Astrocyte (in vitro differentiated cells and primary cell): ENCODE measurements at places on chromosomes 6 and 20. TPM values are rescaled to one million over a fixed set of nuclear protein-coding genes. Genes with fewer than 3 reads are reported as not detected.

GRCh38 chr20:54793291-54793992 is 318.0 kb downstream of the DOK5 start:
- H3K4me3 ChIP-seq: no peak overlapping the region
- no peak for DNase-seq
- H3K27me3 ChIP-seq: no peaks in the 10 kb centered on the region

GRCh38 chr20:52789716-52790115 is 182.4 kb upstream of the TSHZ2 start:
- H3K27ac ChIP-seq: no peak overlapping the region
- no peaks in the 10 kb centered on the region for H3K27me3 ChIP-seq
- H3K4me1 ChIP-seq: no peaks in the 10 kb centered on the region
- no peak for DNase-seq
- no peak overlapping the region for H3K4me3 ChIP-seq

- DNase-seq: no peak
- H3K36me3 ChIP-seq: no peaks in the 10 kb centered on the region
- no peak overlapping the region for H3K27ac ChIP-seq
- no peak overlapping the region for H3K4me3 ChIP-seq
- peaks cover 4% of the 10 kb centered on the region for H3K27me3 ChIP-seq
Measured at GRCh38 chr20:38870733-38871559, 55.3 kb upstream of the FAM83D start.

DNA sequence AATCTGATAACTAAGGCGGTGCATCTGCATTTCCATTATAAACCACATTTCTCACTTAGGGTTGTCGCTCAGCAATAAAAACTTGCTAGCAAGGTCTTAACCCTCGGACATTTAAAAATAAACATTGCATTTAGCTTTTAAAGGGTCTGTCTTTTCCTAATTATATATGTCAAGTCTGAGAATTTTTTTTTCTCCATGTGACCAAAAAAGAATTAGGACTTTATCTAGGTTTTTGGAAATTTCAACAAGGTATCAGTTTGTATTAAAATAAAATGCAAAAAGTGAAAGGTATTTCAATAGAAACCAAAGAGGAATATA is 198.1 kb downstream of the FOXA2 start:
- no peaks in the 10 kb centered on the region for H3K27me3 ChIP-seq
- no peak for DNase-seq
- H3K4me1 ChIP-seq: peaks cover 8% of the 10 kb centered on the region
- H3K36me3 ChIP-seq: no peaks in the 10 kb centered on the region
- H3K4me3 ChIP-seq: no peak overlapping the region

DNA sequence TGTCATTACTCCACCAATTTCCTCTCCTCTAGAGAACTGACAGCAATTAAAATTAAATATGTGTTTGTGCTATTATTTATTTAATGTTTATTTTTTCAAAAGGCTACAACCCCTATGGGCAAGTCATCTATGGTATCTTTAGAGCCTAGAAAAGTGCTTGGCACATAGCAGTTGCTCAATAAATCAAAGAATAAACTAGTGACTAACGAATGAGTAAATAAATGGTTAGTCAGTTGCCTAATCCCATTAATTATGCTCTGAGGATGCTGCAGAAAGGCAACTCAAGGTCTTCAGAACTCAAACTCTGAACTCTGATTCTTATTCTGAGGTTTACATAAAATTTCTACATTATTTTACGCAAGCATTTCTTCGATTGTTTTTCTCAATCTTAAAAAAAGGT is 193.0 kb upstream of the TSHZ2 start:
- H3K27ac ChIP-seq: no peak overlapping the region
- DNase-seq: no peak
- no peaks in the 10 kb centered on the region for H3K36me3 ChIP-seq
- no peaks in the 10 kb centered on the region for H3K4me1 ChIP-seq
- H3K27me3 ChIP-seq: no peaks in the 10 kb centered on the region
- no peak overlapping the region for H3K4me3 ChIP-seq

DNA sequence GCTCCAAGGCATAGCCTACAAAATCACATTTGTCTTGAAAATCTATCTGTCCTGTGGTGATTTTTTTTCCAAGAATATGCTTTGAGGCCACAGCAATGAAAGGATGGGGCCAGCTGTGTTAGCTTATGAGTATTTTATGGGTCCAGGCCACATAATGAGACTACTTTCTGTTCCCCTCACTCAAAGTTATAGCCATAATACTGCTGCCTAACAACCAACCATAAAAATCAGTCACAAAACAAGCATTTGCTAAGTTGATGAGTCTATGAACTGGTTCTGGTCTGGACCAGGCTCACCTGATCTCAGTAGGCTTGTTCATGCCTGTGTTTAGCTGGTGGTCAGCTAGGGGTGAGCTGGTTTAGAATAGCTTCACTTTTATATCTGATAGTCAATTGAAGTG is 192.5 kb upstream of the PLCB4 start:
- no peaks in the 10 kb centered on the region for H3K4me1 ChIP-seq
- H3K36me3 ChIP-seq: no peaks in the 10 kb centered on the region
- no peak overlapping the region for H3K4me3 ChIP-seq
- no peaks in the 10 kb centered on the region for H3K27me3 ChIP-seq
- DNase-seq: no peak

- no peak for DNase-seq
- peaks cover 8% of the 10 kb centered on the region for H3K36me3 ChIP-seq
- no peak overlapping the region for H3K4me3 ChIP-seq
- H3K27me3 ChIP-seq: no peaks in the 10 kb centered on the region
- no peaks in the 10 kb centered on the region for H3K4me1 ChIP-seq
Measured at GRCh38 chr6:147321260-147321659, 117.0 kb downstream of the STXBP5 start.

GRCh38 chr6:38806271-38806670 is 91.2 kb downstream of the DNAH8 start:
- peaks cover 7% of the 10 kb centered on the region for H3K27me3 ChIP-seq
- H3K4me3 ChIP-seq: no peak overlapping the region
- no peak overlapping the region for H3K27ac ChIP-seq
- no peaks in the 10 kb centered on the region for H3K36me3 ChIP-seq

DNA sequence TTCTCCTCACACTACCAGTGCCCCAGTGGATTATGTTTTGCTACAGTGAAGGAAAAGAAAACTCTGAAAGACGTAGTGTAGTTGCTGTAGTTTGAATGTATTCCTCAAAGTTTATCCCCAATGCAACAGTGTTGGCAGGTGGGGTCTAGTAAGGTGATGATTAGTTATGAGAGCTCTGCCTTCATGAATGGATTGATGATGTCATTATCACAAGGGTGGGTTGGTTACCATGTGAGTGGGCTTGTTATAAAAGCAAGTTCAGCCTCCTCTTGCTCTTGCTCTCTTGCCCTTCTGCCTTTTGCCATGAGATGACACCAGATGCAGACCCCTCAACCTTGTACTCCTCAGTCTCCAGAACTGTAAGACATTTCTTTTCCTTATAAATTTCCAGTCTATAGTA is 244.7 kb upstream of the RSPO3 start:
- H3K27ac ChIP-seq: no peak overlapping the region
- H3K4me3 ChIP-seq: no peak overlapping the region
- H3K27me3 ChIP-seq: no peaks in the 10 kb centered on the region
- DNase-seq: no peak
- H3K4me1 ChIP-seq: no peaks in the 10 kb centered on the region

DPM1 gene
- total RNA-seq: 57.9 and 63.4 TPM in 2 replicates

ROS1 gene
- total RNA-seq: not detected in 2 replicates

ZSWIM3 gene
- total RNA-seq: 4.4 and 4.7 TPM in 2 replicates

GHRH gene
- total RNA-seq: not detected in 2 replicates

PROCR gene
- total RNA-seq: 36.2 and 39.5 TPM in 2 replicates
